CMK (cell line): ENCODE measurements at places on chromosomes 13 and 19.

DNA sequence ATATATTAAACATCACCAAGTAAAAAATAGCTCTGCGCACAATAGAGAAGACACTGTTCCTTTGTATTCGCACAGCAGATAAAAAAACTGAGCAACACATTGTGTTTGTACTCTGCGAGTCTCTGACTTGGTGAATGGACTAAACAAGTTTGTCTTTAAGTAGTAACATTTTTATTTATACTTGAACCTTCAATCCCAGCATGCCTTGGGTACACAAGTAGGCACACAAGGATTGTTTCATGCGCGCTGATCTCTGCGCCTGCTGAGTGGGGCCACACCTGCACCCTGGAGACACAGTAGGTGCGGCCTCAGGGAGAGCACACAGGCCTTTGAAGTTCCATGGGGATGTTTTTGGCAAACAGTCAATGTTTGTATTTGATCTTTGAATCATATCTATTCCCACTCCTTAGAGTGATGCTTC is 318.9 kb downstream of the MYO16 start:
- no peak for DNase-seq

DNA sequence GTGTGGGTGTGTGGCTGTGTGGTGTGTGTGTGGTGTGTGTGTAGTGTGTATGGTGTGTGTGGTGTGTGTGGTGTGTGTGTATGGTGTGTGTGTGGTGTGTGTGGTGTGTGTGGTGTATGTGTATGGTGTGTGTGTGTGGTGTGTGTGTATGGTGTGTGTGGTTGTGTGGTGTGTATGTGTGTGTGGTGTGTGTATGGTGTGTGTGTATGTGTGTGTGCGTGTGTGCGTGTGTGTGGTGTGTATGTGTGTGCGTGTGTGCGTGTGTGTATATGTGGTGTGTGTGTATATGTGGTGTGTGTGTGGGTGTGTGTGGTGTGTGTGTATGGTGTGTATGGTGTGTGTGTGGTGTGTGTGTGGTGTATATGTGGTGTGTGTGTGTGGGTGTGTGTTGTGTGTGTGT is 8.1 kb downstream of the SHISA7 start:
- no peak for DNase-seq

DNA sequence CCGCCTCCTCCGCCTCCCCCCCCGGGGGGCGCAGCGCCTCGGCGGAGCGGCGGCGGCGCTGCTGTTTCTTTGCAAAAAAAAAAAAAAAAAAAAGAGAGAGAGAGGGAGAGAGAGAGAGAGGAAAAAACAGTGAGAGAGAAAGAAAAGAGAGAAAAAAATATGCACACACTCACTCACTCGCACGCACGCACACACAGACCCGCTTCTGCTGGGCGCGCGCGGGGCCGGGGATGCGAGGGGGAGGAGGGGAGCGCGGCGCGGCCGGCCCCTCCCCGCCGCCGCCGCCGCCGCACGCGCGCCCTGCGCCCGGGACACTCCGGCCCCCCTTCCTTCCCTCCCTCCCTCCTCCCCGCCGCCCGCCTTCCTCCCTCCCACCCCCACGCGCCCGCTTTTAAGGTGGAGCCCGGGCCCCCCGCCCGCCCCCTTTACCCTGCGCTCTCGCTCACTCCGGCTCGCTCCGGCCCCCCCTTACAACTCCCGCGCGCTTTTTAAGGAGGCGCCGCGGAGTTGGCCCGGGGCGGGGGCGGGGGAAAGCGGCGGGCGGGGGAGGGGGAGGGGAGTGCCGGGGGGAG is at the start of gene SAMD1:
Gene SAMD1, minus strand, starts transcription at position 243 of the 572 bp plus-strand sequence.
- DNase-seq = no peak

- DNase-seq = no peak
Observed at GRCh38 chr13:112881656-112882554, 87.1 kb upstream of the MCF2L start.

GRCh38 chr13:48186722-48187121 is 46.3 kb upstream of the ITM2B start:
- DNase-seq = no peak
